ENCODE measurements at places on chromosomes 3 and 15. TPM values are rescaled to one million over a fixed set of nuclear protein-coding genes. Genes with fewer than 3 reads are reported as not detected.

GOLGA6D gene
- total RNA-seq: not detected

EAF2 gene
- 2.1 TPM for total RNA-seq

UPK1B gene
- 0.03 TPM for total RNA-seq

DUSP7 gene
- 31.9 TPM for total RNA-seq

EXD1 gene
- not detected for total RNA-seq

VILL gene
- 1.0 TPM for total RNA-seq

AADACL2 gene
- not detected for total RNA-seq

Measured in HT1080 (cell line).